ENCODE measurements at places on chromosomes 13 and 19.

GRCh38 chr13:40191186-40191980 lies 475.1 kb downstream of the FOXO1 start:
- no peak for DNase-seq

DNA sequence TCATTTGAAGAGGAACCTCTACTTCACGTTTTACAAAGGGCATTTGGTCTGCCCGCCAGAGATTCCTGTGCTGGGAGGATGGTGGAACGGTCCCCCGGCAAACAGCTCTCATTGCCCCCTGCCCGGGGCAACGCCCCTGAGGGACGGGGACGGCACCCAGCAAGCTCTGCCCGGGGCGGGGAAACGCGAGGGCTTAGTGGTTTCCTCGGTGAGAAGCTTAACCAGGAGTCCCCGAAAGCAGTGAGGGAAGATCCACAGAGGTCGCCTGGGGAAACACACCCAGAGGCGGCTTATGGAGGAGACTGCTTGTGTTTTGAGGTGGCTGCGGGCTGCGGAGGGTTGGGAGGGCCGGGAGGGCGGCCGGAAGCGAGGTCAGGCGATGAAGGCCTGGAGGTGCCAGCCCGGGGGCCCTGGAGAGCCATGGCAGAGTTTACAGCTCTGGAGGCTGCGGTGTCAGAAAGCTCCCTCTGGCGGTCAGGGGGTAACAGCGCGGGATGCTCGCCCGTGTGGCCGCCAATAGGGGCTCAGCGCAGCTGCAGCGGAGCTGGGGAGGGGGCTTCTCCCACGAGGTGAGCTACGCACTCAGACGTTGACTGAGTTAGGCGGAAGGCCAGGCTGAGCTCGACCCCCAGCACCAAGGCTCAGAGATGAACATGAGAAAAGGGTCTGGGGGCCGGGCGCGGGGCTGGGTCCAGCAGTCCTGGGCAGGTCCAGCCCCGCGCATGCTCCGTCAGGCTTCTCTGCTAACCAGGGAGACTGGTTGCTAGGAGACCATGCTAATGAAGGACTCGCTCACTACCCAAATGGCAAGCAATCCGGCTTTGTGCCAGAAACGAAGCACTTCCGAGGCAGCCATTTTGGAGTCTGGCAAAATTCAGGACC lies 652 bp upstream of the TPGS1 start:
- peak; percentile 100 for DNase-seq

GRCh38 chr19:55621673-55622231 lies 2.6 kb downstream of the ZNF784 start:
- no peak for DNase-seq

DNA sequence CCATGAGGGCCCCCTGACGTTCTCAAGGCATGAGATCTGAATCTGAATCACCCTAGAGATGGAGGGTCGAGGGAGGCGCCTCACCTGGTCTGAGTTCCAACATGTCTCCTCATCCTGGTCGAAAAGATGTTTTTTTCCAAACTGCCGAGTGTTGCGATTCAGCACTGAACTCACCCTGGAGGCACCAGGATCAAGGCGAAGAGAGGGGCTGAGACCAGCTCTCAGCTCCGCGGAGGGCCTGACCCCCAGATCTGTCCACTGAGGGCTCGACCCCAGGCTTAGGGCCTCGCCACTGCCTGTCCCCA lies 555 bp downstream of the NR2C2AP start:
- no peak for DNase-seq

GRCh38 chr13:114118511-114119123 lies 13.8 kb downstream of the RASA3 start:
- DNase-seq = peak; percentile 82

DNA sequence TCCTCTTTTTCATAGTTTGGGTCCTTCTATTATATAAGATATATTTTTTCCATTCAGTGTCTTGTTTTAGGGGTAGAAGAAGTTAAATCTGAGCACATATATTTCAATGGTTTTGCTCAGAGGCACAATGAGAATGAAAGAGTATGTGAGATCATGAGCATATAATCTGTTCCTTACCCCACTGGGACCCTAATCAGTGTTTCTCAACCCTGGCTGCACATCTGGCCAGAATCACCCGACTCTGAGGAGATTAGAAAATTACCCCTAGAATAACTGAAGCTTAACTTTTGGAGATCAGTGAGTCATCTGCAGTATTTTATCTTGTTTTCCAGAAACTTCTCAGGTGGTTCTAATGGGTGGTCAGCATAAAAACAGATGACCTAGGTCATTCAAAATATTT lies 782 bp downstream of the CYSLTR2 start:
- no peak for DNase-seq
